ENCODE measurements at places on chromosomes 3 and 15. TPM values are rescaled to one million over a fixed set of nuclear protein-coding genes. Genes with fewer than 3 reads are reported as not detected.

The SAXO2 gene
- 0.26 TPM for total RNA-seq

DNA sequence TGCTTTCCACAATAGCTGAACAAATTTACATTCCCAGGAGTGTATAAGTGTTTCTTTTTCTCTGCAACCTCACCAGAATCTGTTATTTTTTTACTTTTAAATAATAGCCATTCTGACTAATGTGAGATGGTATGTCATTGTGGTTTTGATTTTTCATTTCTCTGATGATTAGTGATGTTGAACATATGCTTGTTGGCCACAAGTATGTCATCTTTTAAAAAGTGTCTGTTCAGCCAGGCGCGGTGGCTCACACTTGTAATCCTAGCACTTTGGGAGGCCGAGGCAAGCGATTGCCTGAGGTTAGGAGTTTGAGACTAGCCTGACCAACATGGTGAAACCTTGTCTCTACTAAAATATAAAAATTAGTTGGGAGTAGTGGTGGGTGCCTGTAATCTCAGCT, 619.3 kb downstream of the SI start:
- no peak for DNase-seq

DNA sequence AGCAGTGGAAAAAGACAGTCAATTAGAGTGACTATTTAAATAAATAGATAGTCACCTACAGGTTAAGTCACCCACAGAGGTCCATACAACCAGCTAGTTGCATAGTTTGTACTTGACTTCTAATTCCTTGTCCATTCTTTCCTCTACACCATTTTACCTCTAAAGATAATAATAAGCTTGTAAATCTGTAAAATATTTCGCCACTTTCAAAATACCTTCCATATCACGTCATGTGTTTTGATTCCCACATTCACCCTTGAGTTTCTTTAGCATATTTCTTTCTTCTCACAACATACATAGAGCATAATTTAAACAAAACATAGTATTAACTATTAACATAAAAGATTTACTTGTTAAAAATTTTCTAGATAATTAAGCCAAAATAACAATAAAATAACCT, 689.6 kb downstream of the MECOM start:
- no peak for DNase-seq

GRCh38 chr15:32683906-32684584, 33.8 kb upstream of the GREM1 start:
- DNase-seq: no peak

DNA sequence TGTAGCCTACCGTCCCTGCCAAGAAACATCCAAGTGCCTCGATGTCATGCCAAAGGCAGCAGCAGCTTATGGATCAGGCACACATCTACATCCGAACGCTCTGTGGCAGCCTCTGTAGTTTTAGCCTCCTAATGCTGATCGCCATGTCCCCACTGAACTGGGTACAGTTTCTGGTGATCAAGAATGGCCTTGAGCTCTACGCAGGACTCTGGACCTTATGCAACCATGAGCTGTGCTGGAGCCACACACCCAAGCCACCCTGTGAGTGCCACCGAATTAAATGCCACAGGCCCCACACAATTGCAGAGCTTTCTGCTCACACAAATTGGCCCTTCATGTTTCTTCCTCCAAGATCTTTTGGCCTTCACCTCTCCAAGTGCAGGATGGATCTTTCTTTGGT, 543 bp downstream of the TMEM202 start:
- DNase-seq: no peak

The RPS27L gene
- 15.2 TPM for total RNA-seq

DNA sequence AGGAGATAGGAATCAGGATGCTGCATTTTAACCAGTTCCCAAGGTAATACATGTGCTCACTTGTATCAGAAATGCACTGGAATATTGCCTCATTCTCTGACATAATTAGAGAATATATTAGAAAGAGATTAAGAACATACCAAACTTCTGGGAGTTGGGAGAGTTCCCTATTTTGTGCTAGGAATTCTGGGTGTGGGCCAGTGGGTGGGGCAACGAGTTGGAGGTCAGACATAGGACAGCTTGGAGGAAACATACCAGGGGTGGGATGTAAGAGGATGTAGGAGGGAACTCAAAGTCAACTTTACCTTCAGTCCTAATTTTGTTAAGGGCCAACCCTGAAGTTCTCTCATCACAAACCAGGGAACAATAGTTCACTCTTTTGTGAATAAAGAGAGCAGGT, 83.6 kb downstream of the SLC7A14 start:
- no peak for DNase-seq

DNA sequence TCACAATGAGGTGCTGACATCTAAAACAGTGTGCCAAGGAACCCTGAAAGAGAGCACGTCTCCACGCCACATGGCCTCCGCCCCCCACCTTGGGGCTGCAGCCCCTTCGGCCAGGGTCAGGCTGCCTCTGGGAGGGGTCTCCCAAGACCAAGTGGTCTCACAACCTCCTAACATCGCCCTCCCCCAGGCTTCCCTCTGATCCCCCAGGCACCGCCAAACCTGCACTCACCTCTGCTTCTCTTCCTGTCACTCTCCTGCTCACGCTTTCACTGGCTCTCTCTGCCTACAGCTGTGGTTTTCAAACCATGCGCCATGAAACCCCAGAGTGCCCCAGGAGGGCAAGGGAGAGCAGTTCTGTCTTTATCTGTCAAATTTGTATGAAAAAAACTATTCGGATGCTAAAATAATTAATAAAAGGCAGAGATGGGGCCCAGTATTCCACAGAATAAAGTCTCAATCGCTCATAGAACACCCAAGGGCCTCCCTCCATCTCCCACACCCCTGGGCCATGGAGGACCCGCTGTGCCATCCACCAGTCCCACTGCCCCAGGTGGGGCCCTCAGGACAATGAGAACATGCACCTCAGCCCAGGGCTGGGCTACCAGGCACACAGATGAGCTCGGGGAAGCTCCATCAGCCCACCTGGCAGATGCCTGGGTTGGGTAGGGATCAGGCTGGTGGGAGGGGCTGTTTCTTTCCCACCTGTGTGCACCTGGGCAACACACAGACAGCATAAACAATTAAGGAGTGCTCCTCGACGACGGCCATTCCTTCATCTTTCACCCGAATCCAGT, 21.5 kb downstream of the CYFIP1 start:
- no peak for DNase-seq

DNA sequence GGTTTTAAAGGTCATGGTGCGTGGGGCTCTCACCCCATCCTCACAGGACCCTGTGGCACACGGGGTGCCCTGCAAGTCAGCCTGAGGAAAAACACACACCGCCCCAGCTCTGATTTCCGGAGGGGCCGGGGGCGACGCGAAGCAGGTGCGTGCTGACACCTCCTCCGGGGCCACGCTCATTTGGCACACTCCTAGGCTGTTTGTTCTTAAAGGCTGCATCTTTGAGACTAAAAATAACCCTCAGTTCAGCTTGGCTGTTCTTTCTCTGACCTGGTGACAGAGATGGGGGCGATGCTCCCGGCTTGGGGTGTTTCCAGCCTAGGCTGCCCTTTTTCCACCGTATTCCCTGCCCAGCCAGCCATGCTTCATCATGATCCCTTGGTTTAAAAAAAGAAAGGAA, 141.5 kb upstream of the TPM1 start:
- DNase-seq: no peak

The GOLGA8T gene
- total RNA-seq: 0.26 TPM

The GOLGA6L22 gene
- not detected for total RNA-seq

The DET1 gene
- total RNA-seq: 8.2 TPM

The CHL1 gene
- 10.6 TPM for total RNA-seq

- no peak for DNase-seq
These were observed 15.3 kb downstream of the FLNB start for GRCh38 chr3:58023531-58023930.

GRCh38 chr3:12695916-12696315, 32.0 kb upstream of the RAF1 start:
- no peak for DNase-seq

The SLC9C1 gene
- total RNA-seq: not detected

GRCh38 chr15:36814708-36815107, 235.3 kb downstream of the CDIN1 start:
- no peak for DNase-seq

The SLC22A14 gene
- total RNA-seq: not detected

- peak; percentile 73 for DNase-seq
These were observed 34.7 kb upstream of the BDH1 start for GRCh38 chr3:197590313-197590962.

GRCh38 chr3:114877378-114878113, 269.5 kb downstream of the ZBTB20 start:
- no peak for DNase-seq

DNA sequence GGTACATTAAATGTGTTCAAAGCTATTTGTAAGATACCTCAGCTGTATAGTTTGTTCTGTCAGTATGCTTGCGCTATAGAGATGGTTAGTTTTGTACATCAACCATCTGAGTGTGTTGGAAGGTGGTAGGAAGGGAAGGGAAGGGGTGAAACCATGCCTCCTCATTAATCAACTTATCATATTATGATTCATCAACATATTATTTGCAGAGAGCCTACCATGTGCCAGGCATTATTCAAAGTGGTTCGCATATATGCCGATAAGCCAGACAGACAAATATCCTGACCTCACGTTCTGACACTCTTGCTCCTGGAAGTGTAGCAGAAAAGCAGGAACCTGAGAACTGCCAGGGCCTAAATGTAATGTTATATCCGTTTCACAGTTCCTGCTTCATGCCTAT, 248.1 kb upstream of the NR2E3 start:
- DNase-seq: no peak

- DNase-seq: no peak
These were observed 75.9 kb downstream of the DGKG start for GRCh38 chr3:186286114-186286513.

- no peak for DNase-seq
These were observed 417.5 kb downstream of the TUSC7 start for GRCh38 chr3:117126946-117127546.

The CDV3 gene
- total RNA-seq: 67.6 TPM

The SHQ1 gene
- total RNA-seq: 11.2 TPM

DNA sequence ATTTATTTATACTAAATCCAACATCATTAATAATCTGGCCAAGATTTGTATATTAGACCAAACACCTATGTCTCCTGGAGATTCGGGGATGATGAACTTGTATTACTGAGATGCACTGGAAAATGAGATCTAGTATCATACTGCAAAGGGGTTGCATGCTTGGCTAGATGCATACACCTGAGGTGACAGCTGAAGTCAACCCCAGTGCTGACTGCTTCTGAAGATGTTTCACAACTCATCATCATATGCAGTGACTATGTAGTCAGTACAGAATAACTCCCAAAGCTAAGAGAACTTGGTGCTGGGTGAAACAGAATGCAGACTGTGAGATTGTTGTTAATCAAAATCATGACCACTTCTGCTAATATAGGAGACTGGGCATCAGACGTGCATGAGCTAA, 1114.2 kb downstream of the NSUN3 start:
- DNase-seq: no peak

The FES gene
- 24.4 TPM for total RNA-seq

The ROBO1 gene
- 3.9 TPM for total RNA-seq

DNA sequence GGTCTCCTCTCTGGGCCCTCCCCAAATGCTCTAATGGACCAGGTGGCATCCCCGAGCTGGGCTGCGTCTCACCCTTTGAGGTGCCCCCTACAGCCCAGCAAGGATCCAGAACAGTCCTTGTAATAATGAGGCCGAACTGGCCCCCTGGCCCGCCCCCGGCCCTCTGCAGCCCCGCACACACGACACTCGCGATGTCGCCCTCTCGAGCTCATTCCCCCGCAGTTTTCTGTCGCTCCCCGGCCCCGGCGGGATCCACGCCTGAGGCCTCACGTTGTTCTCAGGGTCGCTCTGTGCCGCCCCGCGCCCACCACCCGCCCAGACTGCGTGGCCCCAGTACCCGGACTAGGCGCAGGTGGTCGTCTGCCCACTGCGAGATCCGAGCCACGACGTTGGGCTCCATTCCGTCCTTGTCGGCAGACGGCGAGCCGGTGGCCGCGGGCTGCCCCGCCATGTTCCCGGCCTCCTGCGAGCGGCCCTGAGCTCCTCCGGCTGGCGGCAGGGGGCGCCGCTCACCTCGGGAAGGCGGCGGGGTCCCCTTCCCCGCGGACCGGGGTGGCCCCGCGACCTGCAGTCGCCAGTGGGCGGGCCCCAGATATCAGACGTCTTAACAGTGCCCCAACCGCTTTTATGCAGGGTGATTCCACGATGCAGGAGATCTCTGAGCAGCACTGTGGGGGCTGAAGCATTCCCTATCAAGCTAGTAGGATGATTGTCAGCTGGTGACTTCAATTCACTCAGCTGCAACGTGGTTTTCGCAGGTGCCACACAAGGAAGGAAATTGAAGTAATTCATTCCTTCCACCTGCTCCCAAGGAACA, at the start of gene C3orf33:
Gene C3orf33, minus strand, starts transcription at position 477 of the 817 bp plus-strand sequence. Its CDS starts 26 bp downstream, at position 451.
- peak; percentile 77 for DNase-seq

DNA sequence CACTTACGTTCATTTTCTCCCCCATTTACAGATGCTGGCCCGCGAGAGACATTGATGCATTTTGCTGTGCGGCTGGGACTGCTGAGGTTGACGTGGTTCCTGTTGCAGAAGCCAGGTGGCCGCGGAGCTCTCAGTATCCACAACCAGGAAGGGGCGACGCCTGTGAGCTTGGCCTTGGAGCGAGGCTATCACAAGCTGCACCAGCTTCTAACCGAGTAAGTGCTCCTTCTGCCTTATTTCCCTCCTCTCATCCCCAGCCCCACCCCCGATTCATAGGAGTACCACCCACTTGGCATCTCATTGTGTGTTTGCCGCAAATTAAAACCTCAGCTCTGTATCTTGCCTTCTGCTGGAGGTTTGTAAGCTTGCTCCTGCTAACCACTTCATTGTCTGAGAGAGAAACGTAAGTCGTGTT, 163.3 kb downstream of the AKAP13 start:
- DNase-seq: peak; percentile 83

The MST1R gene
- 10.4 TPM for total RNA-seq

GRCh38 chr3:23159929-23160328, 43.2 kb upstream of the UBE2E2 start:
- DNase-seq: no peak

The ALPK3 gene
- 7.8 TPM for total RNA-seq

- peak; percentile 12 for DNase-seq
These were observed at the start of gene SAMMSON for GRCh38 chr3:69999140-70000027. SAMMSON (plus strand) TSS chr3:69999733.

- DNase-seq: no peak
These were observed 108.4 kb downstream of the GHSR start for GRCh38 chr3:172339892-172340291.

- DNase-seq: no peak
These were observed 37.7 kb upstream of the PARP14 start for GRCh38 chr3:122642935-122643334.

- DNase-seq: peak; percentile 12
These were observed 188.1 kb downstream of the CHST2 start for GRCh38 chr3:143307613-143308183.

The AMOTL2 gene
- total RNA-seq: 71.5 TPM

GRCh38 chr3:69742391-69742790, 3.1 kb downstream of the MITF start:
- no peak for DNase-seq

GRCh38 chr3:75101329-75102147, 487.1 kb upstream of the CNTN3 start:
- no peak for DNase-seq

GRCh38 chr3:138406606-138407005, 27.8 kb upstream of the ESYT3 start:
- DNase-seq: no peak

Data from body of pancreas (tissue), 4 donors.